ENCODE measurements at places on chromosomes 13 and 19.

- DNase-seq = no peak
Observed at GRCh38 chr19:18856385-18857126, 24.8 kb downstream of the UPF1 start.

DNA sequence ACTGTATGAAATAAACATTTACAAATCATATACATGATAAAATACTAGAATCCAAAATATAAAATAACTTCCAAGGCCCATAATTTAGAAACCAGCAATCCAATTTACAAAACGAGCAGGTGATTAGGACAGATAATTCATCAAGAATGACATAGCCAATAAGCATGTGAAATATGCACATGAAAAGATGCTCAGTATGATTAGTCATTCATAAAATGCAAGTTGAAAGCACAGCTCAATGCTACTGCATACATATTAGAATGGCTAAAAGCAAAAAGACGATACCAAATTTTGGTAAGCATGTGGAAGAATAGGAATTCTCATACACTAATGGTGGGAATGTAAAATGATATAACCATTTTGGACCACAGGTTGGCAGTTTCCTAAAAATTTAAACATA is 837.2 kb upstream of the MIR17HG start:
- peak; percentile 9 for DNase-seq

DNA sequence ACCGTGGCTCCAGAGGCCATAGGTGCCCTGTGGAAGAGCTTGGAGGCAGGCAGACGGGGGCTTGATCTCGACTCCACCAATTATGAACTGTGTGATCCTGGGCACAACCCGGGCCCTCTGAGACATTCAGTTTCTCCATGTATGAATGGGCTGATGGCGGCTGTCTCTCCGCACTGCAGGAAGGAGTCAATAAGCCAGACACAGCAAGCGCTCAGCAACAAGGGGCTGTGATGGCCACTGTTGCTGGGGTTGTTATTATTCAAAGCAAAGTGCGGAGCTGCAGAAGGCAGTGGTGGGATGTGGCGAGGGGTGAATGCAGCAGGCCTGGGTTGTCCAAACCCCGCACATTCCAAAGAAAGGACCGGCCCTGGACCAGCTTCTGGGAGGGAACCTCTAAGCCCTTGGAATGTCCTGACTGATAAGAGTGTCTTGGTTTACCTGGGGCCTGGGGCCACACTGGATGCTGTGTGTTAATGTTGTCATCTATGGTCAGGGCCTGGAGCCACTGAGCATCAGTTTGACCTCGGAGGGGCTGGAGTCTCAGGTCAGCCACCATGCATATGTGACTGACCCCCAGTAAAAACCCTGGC is 8.3 kb downstream of the TMEM143 start:
- DNase-seq = no peak

DNA sequence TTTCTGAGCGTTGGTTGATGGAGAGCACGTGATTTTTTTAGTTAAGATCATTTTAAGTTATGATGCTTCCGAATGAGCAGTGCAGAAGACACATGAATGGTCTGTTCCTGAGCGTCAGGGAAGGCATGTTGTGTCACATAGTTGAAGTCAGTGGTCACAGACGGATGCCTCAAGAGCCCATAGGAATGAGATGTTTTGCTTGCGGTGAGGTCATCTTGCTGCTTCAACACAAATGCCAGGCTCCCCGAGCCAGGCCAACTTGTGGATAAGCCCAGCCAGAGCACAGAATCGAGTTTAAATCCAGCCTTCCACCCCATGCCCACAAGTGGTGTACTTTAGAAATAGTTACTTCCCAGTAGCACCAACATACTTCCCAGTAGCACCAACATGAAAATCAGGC is 5.4 kb downstream of the UPF3A start:
- DNase-seq = peak; percentile 4

DNA sequence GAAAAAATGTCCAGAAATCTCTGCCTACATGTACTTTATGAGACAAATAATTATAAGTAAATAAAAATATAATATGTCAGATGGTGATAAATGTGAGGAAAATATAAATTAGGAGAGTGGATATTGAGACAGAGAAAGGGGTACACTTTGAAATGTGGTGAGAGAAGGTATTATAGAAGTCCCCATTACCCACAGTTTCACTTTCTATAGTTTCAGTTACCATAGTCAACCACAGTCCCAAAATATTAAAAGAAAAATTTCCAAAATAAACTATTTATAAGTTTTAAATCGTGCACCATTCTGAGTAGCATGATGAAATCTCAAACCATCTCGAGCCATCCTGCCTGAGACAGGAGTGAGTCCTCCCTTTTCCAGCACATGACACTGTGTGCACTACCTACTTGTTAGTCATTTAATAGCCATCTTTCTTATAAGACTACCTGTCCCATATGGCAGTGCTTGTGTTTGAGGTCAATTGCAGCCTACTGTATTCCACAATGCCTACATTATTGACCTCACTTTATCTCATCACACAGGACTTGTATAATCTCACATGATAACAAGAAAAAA is 653.7 kb downstream of the DACH1 start:
- no peak for DNase-seq

DNA sequence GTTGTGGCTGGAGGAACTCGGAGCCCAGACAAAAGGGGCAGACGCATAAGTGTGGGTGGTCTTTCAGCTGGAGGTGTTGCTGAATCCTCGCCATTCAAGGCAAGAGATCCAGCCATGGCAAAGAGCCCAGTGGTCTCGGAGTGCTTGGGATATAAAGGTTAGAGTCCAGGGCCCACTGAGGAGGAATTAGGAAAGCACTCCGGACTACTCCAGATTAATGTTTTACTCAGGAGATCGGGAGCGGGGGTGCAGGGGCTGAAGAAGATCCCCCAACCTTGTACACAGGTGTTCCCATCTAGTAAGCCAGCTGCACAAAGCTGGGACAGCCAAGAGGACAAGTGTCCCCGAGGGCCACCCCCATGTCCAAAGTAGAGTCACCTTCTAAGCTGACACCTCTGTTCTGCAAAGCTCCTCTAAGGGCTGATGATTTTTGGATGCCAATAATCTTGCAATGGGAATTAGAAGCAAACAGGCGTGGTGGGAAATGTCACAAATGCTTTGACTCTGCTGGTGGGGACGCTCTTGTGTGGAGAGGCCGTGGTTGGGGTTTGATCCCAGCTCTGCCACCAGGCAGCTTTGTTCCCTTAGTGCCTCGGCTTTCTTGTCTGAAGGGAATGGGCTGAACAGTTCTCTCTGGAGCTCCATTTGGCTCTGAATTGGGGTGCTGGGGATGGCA is 194.3 kb upstream of the SOX1 start:
- DNase-seq = no peak

DNA sequence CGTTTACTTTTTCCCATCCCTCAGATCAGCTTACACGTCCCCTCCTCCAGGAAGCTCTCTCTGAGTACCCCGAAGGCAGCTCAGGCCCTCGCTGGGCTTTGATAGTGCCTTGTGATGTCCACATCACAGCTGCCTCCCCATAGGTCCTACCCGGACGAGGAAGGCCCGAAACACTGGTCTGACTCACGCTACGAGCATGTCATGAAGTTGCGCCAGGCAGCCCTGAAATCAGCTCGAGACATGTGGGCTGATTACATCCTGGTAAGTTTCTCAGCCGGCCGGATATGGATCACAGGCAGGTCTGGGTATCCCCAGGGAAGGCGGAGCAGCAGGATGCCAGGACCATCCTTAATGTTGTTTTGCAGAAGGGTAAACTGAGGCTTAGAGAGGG is 4.8 kb downstream of the COLGALT1 start:
- DNase-seq = no peak

- no peak for DNase-seq
Observed at GRCh38 chr13:64936879-64937278, 2293.3 kb downstream of the PCDH9 start.

- no peak for DNase-seq
Observed at GRCh38 chr19:884420-885211, 8.4 kb downstream of the MED16 start.

DNA sequence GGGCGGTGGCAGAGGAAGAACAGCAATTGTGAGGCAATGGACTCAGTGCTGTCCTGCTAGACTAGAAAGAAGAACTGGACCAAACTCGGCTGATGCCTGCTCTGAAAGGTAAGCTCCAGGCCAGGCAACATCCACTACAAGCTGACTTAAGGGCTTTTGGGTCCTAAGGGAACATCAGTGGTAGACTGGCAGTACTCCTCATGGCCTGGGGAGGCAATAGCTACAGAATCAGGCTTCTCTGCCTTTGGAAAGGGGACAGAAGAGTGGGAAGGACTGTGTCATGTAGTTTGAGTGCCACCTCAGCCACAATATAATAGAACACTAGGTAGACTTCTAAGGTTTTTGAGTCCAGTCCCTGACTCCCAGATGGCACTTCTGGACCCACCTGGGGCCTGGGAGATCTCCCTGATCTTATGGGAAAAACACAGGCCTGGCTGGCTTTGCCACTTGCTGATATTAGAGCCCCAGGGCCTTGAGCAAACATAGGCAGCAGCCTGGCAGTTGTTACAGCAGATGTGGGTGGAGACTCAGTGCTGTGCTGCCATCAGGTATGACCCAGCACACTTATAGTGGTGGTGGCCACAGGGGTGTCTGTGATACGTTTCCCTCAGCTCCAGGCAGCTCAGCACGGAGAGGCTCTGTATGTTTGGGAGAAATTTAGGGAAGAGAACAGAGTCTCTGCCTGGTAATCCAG is 9.2 kb upstream of the CLC start:
- DNase-seq = no peak

DNA sequence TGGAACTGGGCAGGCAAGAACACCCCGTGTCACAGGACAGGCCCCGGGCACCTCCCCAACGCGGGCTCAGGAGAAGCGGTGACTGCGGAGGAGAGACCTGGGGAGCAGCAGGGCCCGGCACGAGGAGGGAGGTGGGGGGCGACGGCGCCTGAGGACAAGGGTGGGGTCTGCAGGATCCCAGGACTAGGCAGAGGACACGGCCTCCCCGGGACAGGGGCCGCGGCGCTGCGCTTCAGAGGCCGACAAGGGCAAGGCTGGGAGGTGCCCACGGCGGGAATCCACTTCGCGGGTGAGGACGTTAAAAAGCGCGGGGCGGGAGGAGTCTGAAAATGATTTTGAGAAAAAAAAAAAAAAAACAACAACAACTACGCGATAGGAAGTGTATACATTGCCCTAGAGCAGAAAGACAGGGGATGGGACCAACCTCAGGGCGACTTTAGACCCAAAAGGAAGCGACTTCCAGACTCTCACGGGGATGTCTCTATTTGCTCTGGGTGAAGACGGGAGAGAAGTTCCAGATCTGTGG is 44.9 kb downstream of the ZNF611 start:
- no peak for DNase-seq

GRCh38 chr19:41619018-41619556 is 7.8 kb downstream of the CEACAM4 start:
- no peak for DNase-seq

- no peak for DNase-seq
Observed at GRCh38 chr13:25701304-25701703, 329.5 kb downstream of the ATP8A2 start.

All from foreskin keratinocyte (primary cell).